ENCODE measurements at places on chromosomes 3 and 15.

- DNase-seq: no peak
Observed at GRCh38 chr3:18111796-18112232, 313.3 kb downstream of the SATB1 start.

DNA sequence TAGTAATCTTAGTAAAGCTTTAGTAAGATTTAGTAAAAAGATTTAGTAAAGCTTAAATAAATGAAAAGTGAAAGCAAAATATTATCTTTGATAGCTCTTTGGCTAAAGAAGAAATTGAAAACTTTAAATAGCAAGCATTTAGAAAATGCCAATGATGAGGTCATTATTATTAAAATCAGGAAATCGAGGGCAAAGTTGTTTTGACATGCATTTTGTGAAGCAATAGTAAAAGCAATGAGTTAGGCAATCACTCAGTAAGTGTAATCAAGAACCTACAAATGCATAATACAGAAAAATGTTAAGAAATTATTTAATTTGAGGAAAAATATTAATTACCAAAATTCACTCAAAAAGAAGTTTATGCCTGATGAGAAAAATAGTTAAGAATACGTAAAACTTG is 280.3 kb upstream of the MME start:
- no peak for DNase-seq

GRCh38 chr3:195446359-195446758 is 3.5 kb upstream of the ACAP2 start:
- DNase-seq: no peak

DNA sequence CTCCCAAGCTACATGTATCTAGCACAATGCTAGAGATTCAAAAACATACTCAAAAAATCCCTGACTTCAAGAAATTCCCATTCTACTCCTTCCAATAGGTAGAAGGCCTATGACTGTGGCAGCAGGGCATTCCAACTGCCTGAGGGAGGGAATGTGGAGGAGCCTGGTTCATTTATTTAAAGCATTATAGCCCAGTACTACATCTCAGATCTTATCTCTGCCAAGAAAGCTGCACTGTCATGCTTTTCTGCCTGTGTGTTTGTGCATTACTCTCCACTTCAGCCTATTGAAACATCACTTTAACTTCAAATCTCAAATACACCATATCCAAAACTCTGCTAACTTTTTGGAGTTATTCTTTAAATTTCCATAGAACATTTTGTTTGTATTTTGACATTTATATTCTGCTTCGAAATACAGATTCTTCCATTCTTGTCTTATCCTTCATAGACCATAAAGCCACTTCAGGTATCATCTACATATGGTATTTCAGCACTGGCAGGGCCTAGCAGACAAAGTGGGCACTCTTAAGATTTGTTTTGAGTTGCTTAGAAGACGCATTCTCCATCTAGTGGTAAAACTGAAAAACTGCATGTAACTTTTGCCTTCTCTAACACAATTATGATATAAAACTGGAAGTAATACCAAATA is 59.1 kb upstream of the NEDD4 start:
- DNase-seq: no peak

GRCh38 chr3:143283432-143284128 is 164.0 kb downstream of the CHST2 start:
- no peak for DNase-seq

- DNase-seq: no peak
Observed at GRCh38 chr3:187880441-187880840, 135.2 kb upstream of the BCL6 start.

DNA sequence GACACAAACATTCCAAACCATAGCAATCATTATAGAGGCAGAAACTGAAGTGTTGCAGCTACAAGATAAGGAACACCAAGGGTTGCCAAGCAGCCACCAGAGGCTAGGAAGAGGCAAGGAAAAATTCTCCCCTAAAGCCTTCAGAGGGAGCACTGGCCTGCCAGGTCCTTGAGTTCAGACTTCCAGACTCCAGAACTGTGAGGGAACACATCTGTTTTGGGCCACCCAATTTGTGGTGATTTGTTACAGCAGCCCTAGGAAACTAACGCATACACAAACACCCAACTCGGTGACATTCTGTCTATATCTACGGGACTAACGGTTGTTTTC is 54.6 kb downstream of the MB21D2 start:
- no peak for DNase-seq

GRCh38 chr3:29757054-29757777 is 476.3 kb downstream of the RBMS3 start:
- no peak for DNase-seq

DNA sequence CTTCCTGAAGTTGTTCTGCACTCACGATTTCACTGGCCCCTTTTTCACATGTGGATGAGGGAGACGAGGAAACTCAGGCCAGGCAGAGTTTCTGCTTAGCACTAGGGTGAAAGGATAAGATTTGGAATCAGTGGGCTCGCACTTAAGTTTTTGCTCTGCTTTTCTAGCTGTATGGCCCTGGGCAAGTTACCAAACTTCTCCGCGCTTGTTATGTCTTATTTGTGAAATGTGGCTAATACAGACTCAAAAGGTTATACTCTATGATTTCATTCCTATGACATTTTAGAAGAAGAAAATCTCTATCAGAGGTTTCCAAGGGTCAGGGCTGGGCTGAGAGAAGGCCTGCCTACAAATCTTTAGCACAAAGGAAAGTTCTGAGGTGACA is 191.9 kb upstream of the LRIG1 start:
- DNase-seq: no peak

GRCh38 chr3:66839508-66839907 is 158.6 kb upstream of the KBTBD8 start:
- no peak for DNase-seq

DNA sequence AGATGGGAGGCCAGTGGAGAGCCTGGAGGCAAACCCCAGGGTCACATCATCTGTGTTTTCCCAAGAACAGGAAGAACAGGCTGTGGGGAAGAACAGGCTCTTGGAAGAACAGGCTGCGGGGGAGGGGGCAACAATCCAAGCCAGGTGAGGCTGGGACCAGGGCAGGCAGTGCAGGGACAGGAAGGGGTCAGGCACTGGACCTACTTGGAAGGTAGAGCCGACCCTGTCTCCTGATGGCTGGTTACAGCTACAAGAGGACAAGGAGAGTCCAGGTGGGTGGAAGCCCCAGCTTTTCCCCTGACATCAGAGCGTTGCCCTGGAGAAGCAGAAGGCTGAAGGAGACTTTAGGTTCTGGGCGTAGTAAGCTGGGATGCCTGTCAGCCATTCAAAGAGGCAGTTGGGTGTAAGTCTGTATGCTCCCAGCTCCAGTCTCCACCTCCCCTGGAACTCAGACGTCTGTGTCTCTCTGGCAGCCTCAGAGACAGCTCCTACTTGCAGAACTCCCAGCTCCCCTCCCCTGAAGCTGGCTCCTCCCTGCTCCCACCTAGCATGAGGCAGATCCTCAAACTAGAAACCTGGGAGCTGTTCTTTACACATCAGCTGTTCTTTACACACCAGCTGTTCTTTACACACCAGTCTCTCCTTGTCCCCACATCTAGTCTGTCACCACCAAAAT is 130.9 kb downstream of the DNAJB8 start:
- DNase-seq: no peak

- no peak for DNase-seq
Observed at GRCh38 chr3:69422751-69423150, 36.9 kb upstream of the FRMD4B start.

- DNase-seq: no peak
Observed at GRCh38 chr3:5194801-5195509, 7.4 kb downstream of the EDEM1 start.

DNA sequence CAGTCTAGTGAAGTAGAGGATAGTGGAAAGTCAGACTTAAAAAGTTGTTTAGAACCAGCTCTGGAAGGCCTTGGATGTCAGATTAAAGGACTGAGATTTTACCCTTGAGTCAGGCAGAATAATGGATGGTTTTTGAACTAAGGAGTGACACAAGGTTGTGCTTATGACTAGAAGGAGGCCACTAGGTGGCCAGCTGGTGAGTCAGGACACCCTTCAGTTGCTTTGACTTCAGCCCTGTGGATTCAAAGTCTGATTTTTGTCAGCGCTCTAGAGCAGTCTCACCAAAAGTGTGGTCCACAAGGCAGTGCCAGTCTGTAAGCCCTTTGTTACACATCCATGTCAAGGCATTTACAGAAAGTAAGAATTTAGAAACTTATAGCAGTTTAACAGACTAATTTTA is 3.8 kb upstream of the GABPB1 start:
- no peak for DNase-seq

GRCh38 chr3:131883086-131883485 is 151.7 kb downstream of the CPNE4 start:
- no peak for DNase-seq

GRCh38 chr3:42673082-42673481 is 12.3 kb upstream of the KLHL40 start:
- no peak for DNase-seq

- DNase-seq: no peak
Observed at GRCh38 chr15:57654153-57654852, 52.2 kb upstream of the POLR2M start.

- no peak for DNase-seq
Observed at GRCh38 chr3:47015151-47015550, 35.7 kb downstream of the NBEAL2 start.

DNA sequence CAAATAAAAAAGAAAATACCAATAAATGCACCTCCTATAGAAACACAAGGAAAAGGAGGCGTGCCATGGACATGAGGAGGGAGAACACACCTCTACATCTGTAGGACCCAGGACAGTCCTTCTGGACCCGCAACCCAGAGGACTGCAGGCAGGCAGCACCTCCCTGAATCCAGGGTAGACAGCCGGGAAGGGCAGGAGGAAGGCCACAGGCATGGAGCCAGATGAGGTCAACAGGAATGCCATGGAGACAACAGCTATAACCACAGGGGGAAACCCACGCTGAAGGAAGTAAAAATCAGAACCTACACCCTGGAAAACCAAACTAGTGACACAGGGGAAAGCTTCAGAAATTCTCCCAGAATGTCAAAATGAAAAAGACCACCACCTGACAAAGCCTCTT is 248.8 kb upstream of the NSMCE3 start:
- DNase-seq: no peak

GRCh38 chr15:45573961-45574629 is 13.1 kb upstream of the BLOC1S6 start:
- no peak for DNase-seq

GRCh38 chr3:108182339-108182738 is 39.9 kb downstream of the IFT57 start:
- no peak for DNase-seq

DNA sequence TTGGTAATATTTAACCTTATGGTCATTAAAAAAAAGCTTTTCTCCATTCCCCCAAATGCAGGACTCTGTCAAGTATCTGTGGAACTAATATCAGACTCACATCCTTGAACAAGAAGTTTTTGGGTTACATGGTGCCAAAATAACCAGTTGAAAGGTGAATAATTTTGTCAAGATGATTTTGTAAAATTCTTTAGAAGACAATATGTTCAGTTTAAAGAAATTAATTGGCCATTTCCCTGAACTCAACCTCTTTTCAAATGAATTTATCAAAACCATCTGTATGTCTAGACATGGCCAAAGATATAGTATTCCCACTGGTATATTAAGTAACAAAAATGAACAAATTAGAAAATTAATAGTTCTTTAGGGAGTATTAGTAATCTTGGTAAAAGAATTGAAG is 280.5 kb downstream of the MBNL1 start:
- DNase-seq: no peak

DNA sequence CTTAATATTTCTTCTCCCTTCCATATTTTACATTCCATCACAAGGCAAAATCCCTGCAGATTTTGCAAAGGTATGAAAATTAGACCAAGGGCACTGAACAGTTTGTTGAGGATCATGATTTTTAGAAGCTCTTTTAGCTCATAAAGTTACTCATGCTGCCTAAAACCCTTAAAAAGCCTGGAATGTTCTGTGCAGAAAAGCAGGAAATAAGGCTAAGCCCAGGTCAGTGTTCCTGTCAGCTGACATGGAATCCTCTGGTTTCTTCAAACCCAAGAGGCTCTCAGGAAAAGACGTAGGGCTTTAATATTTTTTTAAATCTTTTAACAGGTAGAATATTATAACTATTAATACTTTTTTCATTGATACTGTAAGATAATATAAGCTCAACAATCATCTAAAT is 8.2 kb downstream of the CBLB start:
- DNase-seq: no peak

DNA sequence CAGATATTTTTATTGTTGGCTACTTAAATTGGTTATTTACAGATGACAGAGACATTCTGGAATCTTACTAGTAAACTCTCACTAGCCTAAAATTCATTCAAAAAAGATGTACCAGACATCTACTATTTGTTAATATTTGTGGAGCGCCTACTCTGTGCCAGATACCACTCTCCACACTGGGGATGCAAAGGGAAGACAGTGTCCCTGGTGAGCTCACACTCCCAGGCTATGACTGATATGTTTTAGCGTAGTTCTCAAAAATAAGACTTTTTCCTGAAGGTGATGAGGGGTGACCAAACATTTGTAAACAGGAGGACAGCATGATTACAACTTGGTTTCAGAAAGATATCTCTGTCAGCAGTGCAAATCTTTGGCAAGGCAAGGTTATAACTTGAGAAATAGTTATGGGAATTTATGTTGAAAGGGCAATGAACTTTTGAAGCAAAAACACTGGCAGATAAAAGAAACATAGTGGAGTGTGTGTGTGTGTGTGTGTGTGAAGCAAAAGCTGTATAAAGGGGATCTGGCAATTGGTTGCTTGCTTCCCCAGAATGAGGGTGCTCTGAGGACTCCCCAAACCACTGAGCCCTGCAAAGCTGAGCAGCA is 51.2 kb downstream of the HACD2 start:
- no peak for DNase-seq

DNA sequence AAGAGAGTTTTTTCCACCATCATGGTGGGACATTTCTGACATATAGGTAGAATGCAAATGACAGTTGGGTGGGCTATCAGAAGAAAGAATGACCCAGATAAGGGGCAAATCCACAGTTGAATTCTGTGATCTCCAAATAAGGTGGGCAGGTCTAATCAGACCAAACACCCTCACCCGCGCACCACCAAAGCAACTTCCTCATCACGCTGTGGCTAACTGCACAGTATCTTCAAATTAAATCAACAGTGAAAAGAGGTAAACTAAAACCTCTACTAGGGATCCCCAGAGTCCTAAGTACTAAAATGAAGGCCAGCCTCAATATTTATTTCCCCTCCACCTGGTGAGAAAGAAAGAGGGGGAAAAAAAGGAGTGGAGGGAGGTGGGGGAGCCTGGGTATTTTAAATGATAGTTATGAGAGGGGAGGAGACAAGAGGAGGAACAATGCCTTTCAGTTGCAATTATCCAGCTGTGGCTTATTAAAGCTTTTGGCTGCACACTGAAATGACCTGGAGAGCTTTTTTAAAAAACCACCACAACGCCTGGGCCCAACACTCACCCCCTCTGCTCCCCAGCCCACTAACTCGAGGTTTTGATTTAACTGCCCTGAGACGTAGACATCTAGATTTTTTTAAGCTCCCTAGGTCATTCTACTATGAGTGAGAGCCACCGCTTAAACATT is 61.0 kb downstream of the LRIG1 start:
- DNase-seq: no peak

Data from stimulated activated CD8-positive, alpha-beta memory T cell treated with anti-CD3 and anti-CD28 coated beads, Interleukin-4, amount 100 ng/mL, for 1 hour (primary cell).